ENCODE measurements at places on chromosomes 1 and 21. TPM values are rescaled to one million over a fixed set of nuclear protein-coding genes. Genes with fewer than 3 reads are reported as not detected.

The SLC16A4 gene
- total RNA-seq: 15.4 TPM

The NCF2 gene
- 8.6 TPM for total RNA-seq

GRCh38 chr1:160560045-160560705, 19.1 kb downstream of the CD84 start:
- no peak for DNase-seq

DNA sequence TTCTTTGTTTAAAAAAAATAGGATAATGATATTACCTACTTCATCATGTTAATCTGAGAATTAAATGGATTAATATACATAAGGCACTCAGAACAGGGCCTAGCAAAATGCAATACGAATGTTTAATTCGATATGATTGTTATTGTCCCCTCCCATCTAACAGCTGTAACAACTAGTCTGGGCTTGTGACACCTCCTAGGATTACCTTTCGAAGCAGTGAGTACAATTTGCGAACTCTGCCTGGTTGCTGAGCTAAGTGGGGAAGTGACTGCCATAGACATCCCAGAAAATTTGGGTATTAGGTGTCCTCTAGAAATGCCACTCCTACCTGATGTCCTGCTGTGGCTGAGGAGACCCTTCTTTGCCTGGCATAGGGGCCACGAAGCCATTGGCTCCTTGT, 3.0 kb downstream of the RASSF5 start:
- DNase-seq: no peak

All from urinary bladder (tissue), 4 donors.